ENCODE measurements at places on chromosomes 5 and 9.

DNA sequence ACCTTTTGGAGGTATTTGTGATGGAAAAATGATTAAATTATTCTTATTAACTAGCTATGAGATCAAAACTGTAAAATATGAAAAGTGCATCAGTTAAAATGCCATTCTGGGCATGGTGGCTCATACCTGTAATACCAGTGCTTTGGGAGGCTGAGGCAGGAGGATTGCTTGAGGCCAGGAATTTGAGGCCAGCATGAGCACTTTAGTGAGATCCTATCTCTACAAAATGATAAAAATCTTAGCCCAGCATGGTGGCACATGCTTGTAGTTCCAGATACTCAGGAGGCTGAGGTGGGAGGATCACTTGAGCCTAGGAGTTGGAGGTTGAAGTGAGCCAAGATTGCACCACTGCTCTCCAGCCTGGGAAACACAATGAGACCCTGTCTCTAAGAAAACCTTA lies 252.5 kb upstream of the SEMA6A start:
- no peak for DNase-seq

GRCh38 chr5:60687927-60688720 lies 11.8 kb downstream of the DEPDC1B start:
- no peak for DNase-seq

GRCh38 chr5:39717176-39717897 lies 292.6 kb upstream of the DAB2 start:
- no peak for DNase-seq

DNA sequence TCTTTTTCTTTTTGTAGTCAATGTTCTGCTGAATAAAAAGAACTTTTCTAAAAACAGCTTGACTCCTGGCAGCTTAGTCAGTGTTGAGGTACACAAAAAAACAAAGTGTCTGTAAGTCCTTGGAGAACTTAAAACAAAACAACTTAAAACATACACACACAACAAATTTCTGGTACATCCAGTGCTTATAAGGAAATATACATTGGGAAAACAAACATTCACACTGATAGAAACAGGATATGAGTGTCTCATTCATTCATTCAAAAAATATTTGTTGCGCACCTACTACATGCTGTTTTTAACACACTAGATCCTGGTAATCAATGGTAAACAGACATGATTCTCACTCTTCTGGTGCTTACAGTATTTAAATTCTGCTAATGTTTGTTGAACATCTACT lies 27.4 kb upstream of the MEGF9 start:
- DNase-seq = no peak

GRCh38 chr5:30324083-30324482 lies 869.4 kb upstream of the CDH6 start:
- no peak for DNase-seq

DNA sequence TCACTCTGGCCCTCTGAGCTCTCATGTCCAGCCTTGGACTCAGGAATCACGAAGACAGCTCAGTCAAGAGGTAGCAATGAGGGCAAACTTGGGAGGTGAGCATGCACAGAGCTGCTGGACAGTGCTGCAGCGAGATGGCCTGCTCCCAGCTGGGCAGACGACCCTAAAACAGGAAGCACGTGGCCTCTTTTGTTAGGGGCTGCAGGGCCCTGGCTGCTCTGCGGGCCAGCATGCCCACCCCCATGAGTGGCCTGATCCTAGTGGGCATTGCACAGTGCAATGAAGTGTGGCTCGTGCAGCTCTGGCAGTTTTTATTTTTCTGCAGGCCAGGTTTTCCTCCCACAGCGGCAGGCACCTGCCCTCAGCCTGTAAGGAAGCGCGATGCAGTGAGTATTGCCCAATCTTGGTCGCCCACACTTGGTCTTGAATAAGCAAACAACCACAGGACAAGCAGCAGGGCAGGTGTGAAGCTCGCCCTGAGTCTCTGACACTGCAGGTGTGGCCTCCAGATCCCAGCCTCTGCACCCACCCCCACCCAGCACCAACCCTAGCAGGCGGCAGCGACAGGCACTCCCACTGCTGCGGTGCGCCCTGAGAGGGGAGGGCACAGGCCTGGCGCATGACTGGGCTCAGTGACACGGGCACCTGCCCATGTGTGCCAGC lies 60.8 kb downstream of the SEMA4D start:
- peak; percentile 49 for DNase-seq

DNA sequence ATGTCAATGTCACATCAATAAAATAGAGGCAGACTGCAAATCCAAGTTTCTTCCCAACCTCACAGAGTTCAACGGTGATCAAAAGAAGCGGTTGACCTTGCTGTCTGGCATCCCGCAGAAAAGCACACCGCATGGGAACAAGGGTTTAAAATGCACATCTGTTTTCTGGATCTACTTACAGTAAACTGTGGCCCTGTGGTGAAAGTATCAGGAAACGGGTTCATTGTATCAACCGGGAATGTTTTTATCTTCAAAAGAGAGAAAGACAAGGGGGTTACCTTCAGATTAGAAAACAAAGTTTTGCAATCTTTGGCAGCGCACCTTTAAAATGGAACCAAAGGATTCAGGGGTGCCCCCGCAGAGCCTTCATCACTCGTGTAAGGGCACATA lies 15.5 kb upstream of the FRRS1L start:
- DNase-seq = no peak

DNA sequence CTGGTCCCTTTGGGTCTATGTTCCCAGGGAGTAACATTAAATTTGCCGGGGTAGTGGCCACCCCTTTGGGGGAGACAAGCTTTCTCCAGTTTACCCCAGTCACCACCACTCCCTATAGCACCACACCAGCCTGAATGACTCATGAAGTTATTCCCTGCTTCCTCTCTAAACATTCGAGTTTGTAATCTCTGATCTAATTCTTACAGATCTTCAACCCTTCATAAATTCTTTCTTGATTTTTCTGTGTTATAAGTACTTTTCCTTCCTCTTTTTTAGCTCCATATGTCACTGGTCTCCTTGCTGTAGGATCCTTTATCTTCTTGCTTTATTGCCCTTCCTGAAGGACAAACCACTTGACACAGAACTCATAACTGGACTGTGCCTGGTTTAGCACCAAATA lies 55.6 kb downstream of the GNA14 start:
- DNase-seq = no peak

- DNase-seq = no peak
Observed at GRCh38 chr9:86500667-86501435, 146.6 kb upstream of the TUT7 start.

DNA sequence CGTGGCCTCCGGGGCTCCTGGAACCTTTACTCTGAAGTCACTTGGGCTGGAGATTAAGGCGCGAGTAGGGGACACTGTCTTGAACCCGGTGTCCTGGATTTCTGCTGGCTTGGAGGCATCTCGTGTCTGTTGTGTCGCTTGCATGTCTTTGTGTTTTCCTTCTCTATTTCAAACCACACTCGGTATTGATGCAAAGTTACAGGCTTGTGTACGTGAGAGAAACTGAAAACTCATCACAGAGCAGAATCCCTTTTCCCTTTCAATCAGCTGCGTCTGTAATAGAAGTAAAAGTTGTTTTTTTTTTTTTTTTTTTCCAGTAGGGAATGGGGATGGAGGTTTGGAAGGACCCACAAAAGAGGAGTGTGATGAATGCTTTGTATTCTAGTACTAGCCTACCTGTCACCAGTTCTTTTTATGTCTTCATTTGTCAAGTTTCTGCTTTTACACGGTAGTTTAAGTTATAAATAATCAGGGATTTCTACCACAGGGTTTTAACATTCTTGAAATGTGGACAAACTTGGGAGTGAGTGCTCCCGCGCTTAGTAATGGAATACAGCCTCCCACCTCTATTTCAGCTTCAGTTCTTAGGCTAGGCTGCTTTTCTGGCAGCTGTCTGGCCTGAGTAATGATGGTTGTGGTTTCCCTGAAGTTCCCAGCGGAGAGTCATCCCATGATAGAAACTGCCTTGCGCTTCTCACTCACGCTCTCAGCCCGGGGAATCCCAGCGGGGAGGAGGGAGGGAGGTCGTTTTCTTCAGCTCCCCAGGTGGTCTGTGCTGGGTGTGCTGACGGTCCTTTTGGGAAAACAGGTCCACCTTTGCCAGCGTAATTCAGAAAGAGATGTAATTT lies 763 bp downstream of the TJP2 start:
- no peak for DNase-seq

DNA sequence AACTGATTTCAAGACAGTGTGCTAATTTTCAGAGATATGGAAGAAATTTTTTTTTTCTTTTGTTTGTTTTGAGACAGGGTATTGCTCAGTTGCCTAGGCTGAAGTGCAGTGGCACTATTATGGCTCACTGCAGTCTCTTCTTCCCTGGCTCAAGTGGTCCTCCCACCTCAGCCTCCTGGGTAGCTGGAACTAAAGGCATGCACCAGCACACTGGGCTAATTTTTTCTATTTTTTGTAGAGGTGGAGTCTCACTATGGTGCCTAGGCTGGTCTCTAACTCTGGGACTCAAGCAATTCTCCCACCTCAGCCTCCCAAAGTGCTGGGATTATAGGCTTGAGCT lies 9.9 kb upstream of the TEX48 start:
- no peak for DNase-seq

- DNase-seq = no peak
Observed at GRCh38 chr5:103674739-103675138, 112.2 kb upstream of the NUDT12 start.

DNA sequence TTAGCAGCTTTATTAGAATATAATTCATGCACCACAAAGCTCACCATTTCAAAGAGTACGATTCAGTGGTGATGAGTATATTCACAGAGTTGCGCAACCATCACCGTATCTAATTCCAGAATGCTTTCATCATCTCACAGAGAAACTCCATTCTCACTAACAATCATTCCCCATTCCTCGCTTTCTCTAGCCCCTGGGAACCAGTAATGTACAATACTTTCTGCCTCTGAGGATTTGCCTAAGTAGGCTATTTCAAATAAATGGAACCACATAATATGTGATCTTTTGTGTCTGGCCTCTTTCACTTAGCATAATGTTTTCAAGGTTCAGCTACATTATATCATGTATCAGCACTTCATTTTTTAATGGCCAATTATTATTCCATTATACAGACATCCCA lies 145.1 kb upstream of the ADAMTS16 start:
- DNase-seq = no peak

GRCh38 chr9:354453-354852 lies 139.8 kb downstream of the DOCK8 start:
- no peak for DNase-seq

GRCh38 chr5:131749138-131749537 lies 47.7 kb downstream of the FNIP1 start:
- no peak for DNase-seq

DNA sequence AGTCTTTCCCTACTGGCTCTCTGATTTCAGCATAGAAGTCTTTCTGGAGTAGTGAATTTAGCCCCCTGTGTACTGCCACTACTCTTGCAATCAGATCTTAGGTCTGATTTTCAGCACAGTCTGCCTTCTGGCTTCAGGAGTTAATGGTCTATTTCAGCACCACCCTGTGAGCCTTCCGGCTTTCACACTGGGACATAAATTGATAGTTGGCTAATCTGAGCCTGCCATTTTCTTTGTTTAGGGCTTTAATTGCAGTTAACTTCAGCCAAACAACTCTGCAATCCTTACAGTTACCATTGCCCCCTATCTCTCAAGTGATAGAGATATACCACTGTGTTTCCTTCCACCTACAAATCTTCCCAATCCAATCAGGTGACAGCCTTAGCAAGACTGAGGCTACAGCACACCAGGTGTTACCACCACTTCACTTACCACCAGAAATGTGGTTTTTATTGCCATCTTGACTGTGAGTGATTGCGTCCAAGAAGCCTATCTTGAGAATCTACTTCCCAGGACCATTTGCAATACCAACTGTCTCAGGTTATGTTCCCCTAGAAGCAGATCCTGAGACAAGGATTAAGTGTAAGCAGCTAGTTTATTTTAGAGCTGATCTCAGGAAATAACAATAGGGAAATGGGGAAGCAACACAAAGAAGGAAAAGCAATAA lies 51.9 kb upstream of the NEK6 start:
- no peak for DNase-seq

- no peak for DNase-seq
Observed at GRCh38 chr5:71960195-71960594, 147.1 kb upstream of the MAP1B start.

DNA sequence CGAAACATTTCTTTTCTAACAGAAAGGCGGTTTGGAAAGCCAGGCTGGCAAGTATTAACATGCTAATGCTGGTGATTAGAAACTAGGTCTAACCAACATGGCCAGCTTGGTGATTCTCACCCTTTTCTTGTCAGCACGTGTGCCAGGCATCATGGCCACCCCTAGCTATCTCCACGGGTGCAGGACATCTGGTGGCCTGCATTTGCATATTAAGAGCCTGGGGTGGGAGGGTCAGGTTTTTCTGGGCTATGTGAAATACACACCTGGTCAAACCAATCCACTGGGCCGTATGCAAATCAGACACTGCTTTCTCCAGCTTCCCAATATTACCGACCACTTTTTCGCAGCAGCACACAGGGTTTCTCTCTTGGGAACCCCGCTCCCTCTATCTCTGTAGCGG lies 612.1 kb downstream of the PTPRD start:
- DNase-seq = no peak

DNA sequence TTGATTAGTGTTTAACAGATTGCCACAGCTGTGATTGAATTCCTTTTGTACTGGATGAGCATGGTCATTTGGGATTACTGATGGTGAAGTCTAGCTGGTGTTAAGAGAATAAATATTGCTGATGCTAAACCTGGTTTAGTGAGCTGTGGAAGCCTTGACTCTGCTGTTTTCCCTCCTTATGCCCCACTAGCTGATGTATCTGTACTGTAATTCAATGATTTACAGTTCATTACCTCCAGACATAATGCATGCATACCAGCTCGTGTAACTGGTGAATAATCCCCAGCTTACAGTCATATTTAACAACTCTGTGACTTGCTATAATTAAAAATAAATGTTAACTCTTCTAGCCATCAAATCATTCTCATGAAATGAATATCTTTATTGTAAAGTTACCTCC lies 1.7 kb upstream of the CMYA5 start:
- no peak for DNase-seq

DNA sequence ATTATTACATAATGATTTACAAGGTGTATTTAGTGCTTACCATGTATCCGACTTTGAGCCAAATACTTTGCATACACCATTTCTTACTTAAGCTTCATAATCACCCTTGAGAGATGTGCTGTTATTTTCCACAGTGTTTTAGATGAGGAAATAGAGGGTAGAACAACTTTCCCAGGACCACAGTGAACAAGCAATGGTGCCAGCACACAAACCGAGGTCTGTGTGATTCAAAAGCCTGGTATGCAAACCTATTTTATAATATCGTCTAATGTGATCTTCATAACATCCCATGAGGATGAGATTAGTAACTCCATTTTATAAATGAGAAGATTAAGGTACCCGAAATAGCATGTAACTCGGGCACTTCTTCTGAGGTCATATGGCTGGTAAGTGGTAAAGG lies 294.7 kb downstream of the NSG2 start:
- DNase-seq = no peak
